ENCODE measurements at places on chromosomes 16 and 17.

DNA sequence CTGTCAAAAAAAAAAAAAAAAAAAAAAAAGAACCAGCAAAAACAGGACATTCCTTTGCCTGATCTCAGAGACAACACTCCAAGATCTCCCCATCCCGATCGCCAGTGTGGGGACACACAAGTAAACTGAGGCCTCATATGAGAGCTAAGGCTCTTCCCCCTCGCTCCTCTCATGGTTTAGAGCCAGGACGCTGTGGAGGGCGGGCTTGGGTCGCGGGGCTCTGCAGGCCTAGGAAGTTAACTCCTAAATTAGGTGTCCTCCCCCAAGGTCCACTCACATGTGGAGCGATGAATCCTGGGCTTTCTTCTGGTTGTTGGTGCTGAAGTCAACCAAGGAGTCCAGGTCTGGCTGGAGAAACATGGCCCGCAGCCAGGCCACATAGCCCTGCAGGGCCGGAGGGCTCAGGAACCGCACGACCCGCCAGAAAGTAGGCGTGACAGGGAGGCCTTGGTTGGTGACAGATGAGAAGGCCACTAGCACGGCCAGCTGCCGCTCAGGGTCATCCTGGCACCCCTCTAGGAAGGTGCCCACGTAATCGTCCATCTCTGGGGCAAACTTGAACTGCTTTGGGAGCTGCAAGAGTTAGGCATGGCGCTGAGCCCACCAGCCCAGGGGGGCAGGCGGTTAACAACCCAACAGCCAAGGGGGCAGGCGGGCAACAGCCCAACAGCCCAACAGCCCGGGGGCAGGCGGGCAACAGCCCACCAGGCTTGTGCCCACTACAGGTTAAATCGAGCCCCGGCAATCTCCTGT, 5.2 kb downstream of the MYBBP1A start:
- no peak for DNase-seq

GRCh38 chr17:74389937-74390679, 22.8 kb downstream of the GPR142 start:
- no peak for DNase-seq

- DNase-seq, result no peak
Measured at GRCh38 chr17:27244011-27244410, 49.9 kb upstream of the WSB1 start.

DNA sequence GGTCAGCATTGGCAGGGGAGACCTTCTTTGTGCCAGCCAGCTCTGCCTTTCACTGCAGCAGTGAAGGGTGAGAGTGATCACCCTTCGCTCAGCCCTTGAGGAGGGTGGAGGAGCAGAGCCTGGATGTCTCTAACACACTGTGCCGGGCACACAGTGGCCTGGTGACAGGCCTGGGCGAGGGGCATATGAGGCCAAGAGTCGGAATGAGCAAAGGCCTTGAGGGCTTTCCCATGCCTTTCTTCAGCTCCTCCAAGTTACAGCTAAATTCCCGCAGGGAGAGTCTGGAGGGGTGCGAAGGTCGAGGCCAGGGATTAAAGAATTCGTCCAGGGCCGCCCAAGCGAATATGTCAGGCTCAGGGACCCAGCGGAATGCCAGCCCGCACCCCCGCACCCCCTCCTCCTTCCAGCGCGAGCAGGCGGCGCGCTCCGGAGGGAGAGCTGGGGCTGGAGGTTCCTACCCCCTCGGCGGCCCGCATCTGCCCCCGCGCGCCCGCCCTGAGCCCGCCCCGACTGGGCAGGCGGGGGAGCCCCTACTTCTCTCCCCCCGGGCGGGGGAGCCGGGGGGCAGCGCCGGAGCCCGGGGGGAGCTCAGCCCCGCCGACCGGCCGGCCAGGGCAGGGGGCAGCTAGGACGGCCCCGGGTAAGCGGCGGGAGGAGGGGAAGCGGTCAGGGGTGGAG, at the start of gene RASL10B:
TSS of gene RASL10B (plus strand) at position 401 of the 678 bp plus-strand sequence. CDS start 3,546 bp downstream, outside the sequence.
- peak; percentile 26 for DNase-seq

GRCh38 chr17:10713318-10713717, 15.9 kb downstream of the ADPRM start:
- DNase-seq, result no peak

GRCh38 chr17:69857412-69857835, 217.6 kb upstream of the KCNJ16 start:
- no peak for DNase-seq

DNA sequence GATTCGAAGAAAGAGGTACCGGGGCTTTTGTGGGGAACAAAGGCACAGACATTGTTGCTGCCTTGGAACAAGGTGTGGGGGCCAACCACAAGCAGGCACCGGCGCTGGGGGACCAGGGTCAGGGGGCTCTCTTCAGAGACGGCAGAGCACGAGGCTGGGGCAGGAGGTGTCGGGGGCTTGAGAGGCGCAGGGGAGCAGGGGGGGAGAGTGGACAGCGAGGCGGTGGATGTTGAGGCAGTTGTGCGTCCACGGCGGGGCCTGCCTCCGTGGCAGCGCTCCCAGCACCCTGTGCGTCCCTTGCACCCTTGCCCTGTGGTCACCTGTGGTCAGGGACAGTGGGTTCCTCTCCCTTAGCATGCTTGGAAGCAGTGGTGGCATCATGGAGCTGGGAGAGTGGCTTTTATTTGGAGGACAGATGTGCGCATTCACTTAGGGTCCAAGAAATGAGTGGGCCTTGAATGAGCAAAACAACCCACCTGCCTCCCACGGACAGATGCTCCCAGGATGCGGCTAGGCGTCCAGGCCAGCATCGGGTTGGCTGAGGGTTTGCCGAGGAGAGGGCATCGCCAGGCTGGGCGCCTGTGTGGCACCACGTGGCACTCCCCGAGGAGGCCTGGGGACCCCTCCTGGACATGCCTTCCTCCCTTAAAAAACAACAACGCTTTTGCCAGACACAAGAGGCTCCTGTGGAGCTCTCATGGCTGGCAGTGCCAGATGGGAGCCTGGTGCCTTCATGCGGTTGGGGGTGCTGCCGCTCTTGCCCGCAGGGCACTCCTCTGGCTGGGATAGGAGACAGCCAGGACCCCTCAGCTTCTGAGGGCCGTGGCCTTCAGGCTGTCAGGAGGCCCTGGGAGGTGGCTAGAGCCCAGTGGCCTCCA, 113.0 kb downstream of the BANP start:
- no peak for DNase-seq

DNA sequence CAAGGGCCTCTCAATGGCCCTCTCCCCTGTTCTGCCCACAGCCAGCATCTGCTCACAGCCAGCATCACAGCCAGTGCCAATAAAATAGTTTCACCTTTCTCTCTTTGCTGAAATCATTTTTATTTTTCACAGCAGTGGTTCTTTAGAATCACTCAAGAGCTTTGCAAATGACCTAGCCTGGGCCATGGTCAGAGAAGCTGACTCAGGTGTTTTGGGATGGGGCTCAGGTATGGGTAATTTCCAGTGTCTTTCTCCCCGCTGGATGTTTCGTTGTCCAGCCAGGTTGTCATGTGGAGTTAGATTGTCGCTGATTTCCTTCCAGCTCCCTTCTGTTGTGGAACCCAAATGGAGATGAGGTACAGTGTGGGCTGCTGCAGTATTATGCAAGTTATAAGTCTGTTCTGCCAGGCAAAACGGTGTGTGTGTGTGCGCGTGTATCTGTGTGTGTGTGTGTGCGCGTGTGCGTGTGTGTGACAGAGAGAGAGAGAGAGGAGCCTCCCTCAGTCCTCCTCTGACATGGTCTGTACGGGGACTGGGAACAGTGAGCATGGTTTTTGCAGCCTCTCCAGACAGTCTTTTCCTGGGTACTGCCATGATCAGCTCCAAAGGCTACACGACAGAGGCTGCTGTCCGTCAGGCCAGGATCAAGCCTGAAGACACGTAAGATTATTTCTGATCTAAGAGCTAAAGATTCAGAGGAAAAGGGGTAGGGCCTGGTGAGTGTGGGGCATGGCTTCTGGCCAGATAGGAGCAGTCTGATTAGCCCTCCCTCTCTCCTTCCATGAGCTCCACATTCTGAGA, 1.4 kb upstream of the PMP22 start:
- no peak for DNase-seq

DNA sequence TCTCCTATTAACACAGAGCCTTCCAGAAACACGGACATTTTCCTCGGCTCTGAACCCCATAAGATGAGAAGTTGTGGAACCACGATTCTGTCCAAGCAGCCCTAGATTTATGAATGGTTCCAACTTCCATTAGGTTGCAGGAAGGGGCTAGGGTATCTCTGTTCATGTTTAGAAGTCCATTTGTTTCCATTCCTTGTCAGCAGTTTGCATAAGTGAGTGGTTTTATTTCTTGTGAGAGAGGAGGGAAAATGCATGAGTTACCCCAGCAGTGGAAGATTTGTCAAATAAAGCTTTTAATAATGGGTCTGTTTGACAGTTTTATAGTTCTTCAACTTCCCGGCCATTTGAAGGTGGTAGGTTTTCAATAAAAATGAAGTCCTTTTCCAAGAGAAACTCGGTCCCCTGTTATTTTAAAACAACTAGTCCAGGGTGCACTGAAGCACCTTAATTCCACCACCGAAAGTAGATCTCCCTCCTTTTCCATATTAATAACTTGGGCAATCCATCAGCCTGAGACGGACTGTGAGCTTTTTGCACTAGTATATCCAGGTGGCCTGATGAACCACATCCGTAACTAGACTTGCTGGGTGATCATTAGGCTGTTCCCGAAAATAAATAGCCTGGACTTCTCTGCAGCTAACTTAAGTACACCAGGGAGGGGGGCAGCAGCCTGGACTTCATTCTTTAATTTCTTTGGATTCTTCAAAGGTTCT, 181.3 kb downstream of the TMEM114 start:
- no peak for DNase-seq

DNA sequence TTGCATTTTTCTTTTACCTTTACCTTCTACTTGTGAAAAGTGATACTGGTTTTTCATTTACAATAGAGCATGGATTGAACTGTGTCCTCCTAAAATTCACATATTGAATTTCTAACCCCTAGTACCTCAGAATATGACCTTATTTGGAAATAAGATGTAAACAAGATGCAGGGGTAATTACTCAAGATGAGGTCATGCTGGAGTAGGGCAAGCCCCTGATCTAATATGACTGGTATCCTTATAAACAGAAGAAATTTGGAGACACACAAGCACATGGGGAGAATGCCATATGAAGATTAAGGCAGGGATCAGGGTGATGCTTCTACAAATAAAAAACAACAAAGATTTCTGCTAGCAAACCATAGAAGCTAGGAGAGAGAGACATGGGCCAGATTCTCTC, 12.2 kb downstream of the MYH13 start:
- no peak for DNase-seq

DNA sequence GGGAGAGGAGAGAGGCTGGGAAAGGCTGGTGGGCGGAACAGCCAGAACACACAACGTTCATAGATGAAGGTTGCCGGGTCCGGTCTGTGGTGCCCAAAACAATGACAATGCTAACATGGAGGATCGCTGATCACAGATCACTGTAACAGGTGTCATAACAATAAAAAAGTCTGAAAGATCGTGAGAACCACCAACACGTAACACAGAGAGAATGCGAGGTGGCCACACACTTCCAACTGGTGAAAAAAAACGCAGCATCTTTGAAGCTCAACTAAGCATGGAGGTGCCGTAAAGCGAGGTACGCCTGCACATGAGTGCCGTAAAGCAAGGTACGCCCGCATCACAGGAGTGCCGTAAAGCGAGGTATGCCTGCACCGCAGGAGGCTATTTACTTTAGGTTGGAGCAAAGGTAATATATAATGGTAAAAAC, 42.3 kb downstream of the ABR start:
- DNase-seq, result no peak
